ENCODE measurements at places on chromosomes 2 and 18.

GRCh38 chr2:160010361-160011145 is 51.9 kb downstream of the PLA2R1 start:
- DNase-seq, result no peak

GRCh38 chr2:216308576-216308975 is 63.7 kb downstream of the MARCHF4 start:
- DNase-seq, result no peak

- no peak for DNase-seq
Observed at GRCh38 chr2:2400286-2401038, 69.4 kb upstream of the MYT1L start.

- DNase-seq, result no peak
Observed at GRCh38 chr2:239819091-239819973, 205.8 kb downstream of the NDUFA10 start.

DNA sequence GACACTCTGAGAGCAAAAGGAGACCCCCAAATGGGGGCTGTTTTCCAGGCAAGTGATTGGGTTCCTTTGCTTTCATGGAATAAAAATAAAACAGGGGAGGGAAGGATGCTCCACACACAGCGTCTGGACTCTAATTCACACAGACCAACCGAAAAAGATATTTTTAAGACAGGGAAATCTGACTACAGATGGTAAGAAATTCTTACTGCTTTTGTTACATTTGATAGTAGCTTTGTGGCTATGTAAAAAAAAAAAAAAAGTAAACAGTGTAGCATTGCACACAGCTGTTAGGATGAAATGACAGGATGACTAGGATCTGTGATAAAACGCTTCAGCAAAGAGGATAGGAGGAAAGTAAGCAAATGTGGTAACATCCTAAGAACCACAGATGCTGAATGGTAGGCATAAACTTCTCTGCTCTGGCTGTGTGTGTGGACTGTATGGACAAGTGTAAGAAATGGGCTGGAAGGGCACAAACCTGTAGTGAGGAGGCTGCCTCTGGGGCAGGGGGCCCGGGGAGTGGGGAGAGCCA is 207.6 kb downstream of the ANAPC1 start:
- no peak for DNase-seq

DNA sequence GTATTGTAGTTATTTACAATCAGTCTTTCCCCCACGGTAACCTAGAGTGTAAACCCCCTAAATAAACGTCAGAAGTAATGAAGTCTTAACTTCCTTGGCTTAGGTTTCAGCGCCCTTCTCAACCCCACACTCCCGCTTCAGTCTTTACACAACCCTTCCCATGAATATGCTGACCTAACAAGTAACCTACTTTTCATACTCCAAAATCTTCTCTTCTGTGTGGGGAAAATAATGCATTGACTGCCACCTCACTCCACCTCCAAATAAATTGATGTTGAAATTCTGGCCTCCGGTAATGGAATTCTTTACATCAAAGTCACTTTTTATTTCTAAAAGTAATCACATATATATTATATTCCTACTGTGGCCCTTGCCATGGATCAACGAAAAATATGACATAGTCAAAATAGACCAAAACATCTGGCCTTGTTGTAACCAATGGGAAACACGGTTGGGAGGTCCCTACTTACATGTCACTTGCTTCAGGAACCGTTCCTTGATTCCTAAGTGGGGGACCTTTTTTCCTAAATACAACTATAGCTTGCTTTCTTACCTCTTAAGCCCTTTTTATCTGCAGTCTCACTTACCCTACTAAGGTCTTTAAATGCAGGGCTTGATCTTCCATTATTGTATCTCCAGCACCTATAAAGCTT is 961 bp downstream of the GEN1 start:
- no peak for DNase-seq

DNA sequence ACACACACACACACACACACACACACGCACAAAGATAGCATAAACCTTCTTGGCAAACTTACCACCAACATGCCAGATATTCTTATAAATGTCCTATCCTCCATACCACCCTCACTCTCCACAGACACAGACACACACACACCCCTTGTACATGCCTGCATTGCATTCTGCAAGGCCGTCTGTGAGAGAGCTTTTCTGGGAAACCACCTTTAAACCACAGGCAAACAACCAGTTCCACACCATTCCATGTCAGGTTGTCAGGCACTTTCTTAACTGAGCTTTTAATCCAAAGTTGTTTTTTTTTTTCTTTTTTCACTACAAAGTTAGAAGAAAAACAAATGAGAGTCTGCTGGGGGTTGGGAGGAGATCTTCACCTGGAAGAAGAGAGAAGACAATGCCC is 221.1 kb downstream of the C1D start:
- no peak for DNase-seq

GRCh38 chr2:10329880-10330699 is 27.4 kb downstream of the HPCAL1 start:
- peak; percentile 65 for DNase-seq

GRCh38 chr2:33217406-33217805 is 259.0 kb upstream of the RASGRP3 start:
- DNase-seq, result no peak
